ENCODE measurements at places on chromosomes 1 and 21.

- no peak for DNase-seq
These were observed 51.8 kb downstream of the DDAH1 start for GRCh38 chr1:85413169-85413568.

GRCh38 chr1:77658271-77658670 lies 24.2 kb downstream of the ZZZ3 start:
- no peak for DNase-seq

- DNase-seq: peak; percentile 17
These were observed 59.9 kb upstream of the CACNA1E start for GRCh38 chr1:181423301-181423918.

- DNase-seq: no peak
These were observed 470.6 kb downstream of the PTPRU start for GRCh38 chr1:29706936-29707335.

- DNase-seq: no peak
These were observed 29.2 kb upstream of the POFUT2 start for GRCh38 chr21:45316871-45317397.

- DNase-seq: no peak
These were observed 29.8 kb downstream of the TAS1R2 start for GRCh38 chr1:18829671-18830070.

DNA sequence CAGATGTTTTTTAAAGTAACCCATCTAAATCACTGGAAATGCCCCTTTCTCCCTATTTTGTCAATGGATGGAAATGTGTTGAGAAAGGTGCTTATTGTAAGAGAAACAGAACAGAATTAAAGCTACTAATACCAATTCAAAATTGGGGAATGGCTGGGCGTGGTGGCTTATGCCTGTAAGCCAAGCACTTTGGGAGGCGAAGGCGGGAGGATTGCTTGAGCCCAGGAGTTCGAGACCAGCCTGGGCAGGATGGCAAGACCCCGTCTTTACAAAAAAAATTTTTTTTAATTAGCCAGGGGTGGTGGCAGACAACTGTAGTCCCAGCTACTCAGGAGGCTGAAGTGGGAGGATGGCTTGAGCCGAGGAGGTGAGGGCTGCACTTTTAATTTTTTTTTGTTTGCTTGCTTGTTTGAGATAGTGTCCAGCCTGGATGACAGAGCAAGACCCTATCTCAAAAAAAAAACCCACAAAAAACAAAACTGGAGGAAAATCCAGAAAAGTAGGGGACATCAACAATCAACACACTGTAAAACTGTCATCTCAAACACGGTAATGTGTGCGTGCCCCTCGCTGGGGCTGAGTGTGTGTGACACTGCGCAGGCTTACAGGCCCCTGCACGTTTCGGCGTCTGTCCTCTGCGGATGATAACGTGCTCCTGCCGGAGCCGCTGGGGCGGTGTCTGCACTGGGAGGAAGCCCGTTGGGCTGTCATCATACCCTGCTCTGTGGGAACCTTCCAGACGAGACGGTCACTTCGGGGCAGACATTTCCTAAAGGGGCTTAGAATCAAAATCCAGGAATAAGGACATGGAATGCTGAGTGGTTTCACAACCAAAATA lies 11.6 kb upstream of the POFUT2 start:
- no peak for DNase-seq

DNA sequence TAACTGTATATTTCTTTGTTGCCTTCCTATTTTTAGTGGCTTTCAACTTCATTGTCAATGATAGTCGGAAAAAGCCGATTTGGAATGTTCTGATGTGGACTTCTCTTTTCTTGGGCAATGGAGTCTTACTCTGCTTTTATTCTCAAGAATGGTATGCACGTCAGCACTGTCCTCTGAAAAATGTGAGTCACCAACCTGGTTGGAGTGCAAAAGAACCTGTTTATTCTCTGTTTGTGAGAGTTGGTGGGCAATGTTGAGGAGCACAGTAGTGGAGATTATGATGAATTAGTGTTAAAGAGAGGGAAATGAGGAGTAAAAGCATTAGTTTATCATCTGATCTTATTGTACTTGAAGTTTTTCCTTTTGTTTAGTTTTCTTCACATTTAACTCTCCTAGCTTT lies 14.5 kb upstream of the AXDND1 start:
- no peak for DNase-seq

GRCh38 chr1:240508950-240509349 lies 103.0 kb downstream of the GREM2 start:
- no peak for DNase-seq

DNA sequence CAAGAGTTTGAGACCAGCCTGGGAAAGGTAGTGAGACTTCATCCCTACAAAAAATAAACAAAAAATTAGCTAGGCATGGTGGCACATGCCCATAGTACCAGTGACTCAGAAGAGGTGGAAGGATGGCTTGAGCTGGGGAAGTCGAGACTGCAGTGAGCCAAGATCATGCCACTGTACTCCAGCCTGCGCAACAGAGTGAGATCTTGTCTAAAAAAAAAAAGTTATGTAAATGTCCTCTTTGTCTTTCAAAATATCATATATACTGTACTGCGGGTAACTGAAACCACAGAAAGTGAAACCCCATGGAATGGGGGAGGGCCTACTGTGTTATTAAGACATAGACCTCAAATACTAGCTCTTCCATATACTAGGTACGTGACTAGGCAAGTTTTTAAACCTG lies 20.8 kb downstream of the ACADM start:
- DNase-seq: no peak

GRCh38 chr1:211135342-211135950 lies 1.5 kb upstream of the KCNH1 start:
- DNase-seq: no peak

GRCh38 chr1:9434247-9435152 lies 104.8 kb upstream of the SLC25A33 start:
- no peak for DNase-seq
